ENCODE measurements at places on chromosomes 11 and 22.
A peak's percentile ranks its signal among the peaks of the same experiment; 100 is the strongest.

DNA sequence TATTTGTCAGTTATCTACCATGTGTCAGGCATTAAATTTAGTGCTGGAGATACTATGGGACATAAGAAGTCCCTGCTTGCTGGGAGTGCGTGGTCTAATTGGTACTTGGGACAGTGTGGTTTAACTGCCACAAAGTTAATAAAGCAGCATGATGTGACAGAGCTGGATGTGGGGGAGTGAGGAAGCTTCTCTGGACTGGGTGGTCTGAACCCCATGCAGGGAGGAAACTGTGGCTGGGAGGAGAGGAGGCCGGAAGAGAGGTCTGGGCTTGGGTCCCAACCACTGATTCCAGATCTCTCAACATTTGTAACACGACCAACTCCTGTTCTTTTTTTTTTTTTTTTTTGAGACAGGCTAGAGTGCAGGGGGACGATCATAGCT, 37.1 kb downstream of the ST3GAL4 start:
- DNase-seq: peak; percentile 100

GRCh38 chr11:5303626-5304025, 1.9 kb upstream of the OR51B4 start:
- DNase-seq: no peak

GRCh38 chr11:23543651-23544222, 683.5 kb upstream of the CCDC179 start:
- no peak for DNase-seq

DNA sequence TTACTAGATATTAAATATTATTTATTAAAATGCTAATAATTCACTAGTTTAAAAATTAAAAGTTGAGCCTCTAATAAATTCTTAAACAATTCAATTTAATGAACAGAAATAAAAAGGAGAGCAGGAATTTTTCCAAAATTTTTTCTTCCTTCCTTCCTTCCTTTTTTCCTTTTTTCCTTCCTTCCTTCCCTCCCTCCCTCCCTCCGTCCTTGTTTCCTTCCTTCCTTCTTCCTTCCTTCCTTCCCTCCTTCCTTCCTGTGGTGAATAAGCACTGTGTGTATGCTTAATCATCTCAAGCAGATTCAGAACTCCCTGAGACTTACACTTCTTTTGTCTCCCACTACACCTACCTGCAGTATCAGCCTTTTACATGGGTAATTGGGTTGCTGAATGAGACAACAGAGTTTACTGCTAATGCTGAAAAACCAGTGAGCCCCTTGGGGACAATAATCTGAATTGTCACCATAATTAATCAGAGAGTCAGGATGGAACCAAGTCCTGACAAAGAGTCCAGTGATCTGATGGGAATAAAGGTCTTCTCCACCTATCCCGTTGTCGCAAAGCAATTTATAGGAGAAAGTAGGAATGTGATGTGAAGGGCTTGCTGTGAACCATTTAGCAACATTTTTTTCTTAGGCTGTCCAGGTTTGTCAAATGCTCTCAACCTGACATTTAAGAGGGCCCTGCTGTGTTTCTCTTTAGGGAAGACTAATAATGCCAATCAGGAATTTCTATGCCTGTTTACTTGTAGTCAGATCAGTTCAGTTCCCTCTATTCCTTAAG, 58.1 kb upstream of the CEP295 start:
- no peak for DNase-seq

DNA sequence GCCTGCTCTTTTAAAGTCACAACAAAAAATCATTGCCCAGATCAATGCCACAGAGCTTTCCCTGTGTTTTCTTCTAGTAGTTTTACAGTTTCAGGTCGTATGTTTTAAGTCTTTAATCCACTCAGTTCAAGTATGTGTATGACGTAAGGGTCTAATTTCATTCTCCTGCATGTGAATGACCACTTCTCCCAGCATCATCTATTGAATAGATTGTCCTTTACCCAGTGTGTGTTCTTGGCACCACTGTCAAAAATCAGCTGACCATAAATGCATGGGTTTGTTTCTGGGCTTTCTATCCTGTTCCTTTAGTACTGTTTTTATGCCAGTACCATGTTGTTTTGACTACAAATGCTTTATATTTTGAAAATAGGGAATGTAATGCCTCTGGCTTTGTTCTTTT, 28.1 kb downstream of the INTS4 start:
- no peak for DNase-seq

DNA sequence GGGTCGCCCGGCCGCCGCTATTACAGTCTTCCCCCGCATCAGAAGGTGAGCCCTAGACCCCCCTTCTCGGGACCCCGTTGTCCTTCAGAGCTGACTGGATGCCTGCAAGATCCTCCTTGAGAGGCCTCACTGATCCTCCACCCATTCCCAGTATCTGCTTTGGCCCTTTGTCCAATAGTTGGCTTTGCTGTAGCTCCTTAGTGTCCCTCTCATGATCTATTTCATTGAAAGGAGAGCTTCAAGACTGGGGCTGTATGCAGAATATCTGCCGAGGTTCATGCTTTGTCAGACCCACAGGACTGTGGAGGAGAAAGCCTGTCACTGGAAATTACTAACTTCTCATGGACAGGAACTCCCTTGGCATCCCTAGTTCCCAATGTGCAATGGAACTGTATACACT, 499 bp downstream of the DLAT start:
- no peak for DNase-seq

DNA sequence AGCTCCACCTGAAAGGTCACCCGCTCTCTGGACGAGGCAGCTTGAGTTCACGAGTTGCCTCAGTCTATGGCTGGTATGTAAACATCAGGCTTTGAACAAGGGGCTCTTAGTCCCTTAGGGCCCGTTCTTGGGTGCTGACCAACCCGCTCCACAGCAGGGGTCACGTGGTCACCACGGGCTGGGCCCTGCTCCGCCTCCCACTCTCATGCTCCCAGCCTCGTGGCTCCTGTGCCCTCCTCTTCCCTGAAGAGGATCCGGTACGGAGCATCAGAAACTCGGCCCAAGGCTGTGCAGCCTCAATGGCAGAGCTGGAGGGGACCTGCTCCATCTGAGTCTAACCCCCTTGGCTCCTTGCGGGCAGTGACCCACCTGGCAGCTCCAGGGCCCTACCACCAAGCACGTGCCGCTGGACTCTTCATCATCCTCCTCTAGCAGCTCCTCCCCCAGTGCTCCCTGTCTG, 54.2 kb upstream of the TTLL12 start:
- DNase-seq: no peak

DNA sequence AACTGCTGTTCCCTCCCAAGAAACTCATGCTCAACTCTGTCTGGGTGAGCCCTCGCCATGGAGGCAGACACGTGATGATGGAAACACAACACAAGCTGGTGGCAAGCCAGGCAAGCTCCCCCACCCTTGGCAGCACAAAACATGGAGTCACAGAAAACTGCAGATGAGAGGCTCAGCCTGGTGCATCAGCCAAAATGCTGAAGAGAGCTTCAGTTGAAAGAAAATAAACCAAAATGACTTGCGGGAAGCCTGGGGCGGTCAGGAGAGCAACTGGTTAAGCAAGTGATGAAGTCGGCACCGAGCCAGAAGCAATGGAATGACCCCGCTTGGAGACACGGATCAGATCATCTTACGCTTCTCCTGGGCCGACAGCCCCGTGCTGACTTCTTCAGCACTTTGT, 68.3 kb downstream of the C11orf58 start:
- no peak for DNase-seq

GRCh38 chr11:76776472-76776871, 6.7 kb upstream of the TSKU start:
- no peak for DNase-seq

DNA sequence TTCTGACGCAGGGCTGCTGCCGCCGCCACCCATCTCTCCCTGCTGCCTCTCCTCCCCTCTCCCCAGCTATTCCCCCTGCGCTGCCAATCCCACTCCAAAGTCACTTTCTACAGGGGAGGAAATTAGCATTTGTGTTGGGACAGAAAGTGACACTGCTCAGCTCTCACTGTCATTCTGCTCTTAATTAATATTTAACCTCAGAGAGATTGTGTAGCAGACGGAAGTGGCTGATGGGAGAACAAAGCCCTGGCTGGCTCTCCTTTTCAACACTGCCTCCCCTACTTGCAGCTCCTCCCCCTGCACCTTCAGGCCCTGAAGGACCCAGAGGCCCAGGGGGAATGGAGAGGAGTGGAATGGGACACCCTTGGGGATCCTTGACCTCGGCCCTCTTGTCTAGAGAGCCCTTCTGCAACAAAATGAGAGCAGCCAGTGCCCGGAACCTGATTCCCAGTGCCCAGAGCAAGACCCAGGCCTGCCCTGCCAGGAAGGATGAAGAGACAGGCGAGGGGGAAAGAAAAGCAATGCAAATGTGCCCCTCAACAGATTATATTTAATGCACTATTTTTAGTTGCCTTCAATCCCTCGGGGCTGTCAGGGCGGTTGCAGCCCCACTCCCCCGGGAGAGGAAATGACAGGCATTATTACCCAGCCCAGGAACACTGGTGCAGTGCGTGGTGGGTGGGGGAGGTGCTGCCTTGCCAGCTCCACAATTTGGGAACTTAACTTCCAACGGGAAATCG, 14.6 kb upstream of the NRGN start:
- peak; percentile 62 for DNase-seq

DNA sequence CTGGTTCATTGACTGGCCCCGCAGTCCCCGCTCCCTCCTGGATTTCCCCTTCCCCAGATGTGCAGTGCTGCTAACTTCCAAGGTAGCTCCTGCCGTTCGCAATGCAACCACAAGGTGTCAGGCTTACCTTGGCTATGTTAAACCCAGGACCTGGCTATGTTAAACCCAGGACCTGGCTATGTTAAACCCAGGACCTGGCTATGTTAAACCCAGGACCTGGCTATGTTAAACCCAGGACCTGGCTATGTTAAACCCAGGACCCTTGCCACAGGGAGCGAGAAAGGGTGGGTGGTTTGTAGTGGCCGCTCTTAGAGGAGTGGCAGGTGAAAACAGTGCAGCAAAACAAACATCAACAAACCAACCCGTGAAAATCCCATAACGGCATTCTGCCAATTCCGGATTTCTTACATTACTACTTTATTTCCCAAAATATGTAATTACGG, 2.9 kb upstream of the ADAMTS8 start:
- peak; percentile 34 for DNase-seq

- DNase-seq: no peak
These were observed 10.6 kb downstream of the CPT1A start for GRCh38 chr11:68831124-68831523.

DNA sequence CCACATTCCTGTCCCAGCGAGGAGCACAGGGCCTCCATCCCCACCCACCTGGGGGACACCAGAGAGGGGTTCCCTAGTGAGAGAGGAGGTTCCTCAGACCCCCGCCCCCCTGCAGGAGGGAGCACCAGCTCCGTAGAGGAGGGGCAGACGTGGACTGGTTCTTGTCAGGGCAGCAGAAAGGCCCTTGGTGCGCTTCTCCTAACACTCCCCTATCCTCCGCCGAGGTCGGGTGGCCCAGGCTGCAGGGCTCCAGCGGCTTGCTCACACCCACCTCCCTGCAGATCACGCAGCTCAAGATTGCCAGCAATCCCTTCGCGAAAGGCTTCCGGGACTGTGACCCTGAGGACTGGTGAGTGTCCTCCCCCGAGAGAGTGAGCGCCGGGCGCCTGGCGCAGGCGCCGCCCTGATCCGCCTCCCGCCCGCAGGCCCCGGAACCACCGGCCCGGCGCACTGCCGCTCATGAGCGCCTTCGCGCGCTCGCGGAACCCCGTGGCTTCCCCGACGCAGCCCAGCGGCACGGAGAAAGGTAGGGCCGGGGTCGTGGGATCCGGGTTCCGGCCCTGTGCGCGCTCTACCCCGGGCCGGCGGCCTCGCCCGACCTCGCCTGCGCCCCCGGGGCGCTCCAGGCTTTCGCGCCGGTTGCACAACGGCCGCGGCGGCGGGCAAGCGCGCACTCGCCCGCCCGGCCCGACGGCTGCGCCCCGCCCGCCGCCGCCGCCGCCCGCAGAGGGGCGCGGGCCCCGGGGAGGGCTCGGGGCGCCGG, 5.1 kb downstream of the TBX1 start:
- DNase-seq: no peak

DNA sequence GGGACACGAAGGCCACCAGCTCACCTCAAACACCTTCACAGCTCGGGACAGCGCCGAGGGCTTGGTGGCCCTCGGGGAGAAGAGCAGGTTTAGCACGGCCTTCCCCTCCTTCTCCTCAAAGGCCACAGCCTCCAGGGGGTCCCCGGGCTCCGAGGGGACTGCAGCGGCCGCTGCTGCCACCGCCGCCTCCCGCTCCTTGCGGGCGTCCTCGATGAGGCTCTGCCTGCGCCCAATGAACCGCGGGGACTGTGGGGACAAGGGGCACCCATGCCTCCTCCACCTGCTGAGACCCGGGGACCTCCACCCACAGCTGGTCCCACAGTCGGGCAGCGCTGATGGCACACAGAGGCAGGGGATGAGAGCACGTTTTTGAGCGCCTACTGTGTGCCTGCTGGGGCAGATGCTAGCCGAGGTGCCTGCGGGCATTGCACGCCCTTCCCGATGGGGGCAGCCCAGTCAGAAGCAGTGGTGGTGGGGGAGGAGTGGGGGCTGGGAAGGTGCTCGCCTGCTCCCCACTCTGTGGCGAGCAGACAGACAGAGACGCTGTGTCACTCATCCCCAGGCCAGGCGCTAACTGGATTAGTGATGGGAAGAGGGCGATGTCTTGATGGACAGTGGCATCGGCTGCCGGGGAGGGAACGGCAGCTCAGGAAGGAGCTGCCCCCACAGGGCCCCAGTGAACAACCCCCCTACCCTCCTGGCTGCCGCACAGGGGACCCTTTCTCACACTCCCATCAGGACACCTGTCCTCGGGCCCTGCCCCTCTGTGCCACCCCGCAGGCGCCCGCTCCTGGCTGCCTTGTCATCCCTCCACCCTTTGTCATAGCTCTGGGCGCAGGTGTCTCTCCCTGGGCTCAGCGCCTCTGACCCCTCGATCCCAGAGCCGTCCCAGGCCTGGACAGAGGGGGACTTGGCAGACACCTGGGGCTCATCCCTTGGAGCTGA, 1.7 kb downstream of the TH start:
- DNase-seq: no peak

DNA sequence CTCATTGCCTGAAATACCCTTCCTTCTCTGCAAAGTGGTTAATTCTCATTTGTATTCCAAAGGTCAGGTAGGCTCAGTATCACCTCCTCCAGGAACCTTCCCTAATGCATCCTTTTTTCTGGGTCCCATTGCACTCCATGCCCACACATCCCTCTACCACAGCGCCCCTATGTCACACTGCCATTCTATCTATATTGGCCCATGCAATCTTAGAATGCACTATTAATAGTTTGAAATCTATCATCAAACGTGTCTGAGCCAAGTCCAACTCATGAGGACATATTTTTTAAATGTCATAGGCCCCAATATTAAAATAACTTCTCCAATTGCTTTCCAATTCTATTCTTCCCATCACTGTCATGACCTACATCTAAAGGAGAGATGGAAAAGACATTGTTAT, 495.1 kb downstream of the SOX6 start:
- no peak for DNase-seq

- DNase-seq: no peak
These were observed 888.0 kb downstream of the BRD1 start for GRCh38 chr22:48939441-48940265.

DNA sequence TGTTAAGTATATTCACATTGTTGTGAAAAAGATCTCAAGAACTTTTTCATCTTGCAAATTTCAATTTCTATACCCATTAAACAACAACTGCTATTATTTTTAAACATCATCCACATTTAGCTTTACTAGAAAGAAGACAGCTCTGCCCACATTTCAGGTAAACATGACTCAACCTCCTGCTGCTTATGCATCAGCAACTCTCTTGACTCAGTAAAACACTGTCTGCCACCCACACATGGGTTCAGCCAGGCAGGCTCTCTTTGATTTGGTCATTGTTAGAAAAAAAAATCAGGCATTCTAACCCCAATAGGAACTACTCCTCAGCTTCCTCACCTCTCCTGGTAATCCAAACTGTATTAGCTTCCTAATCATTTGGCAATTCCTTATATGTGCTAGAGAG, 5.1 kb upstream of the ENDOD1 start:
- no peak for DNase-seq
